ENCODE measurements at places on chromosomes 13 and 19.

DNA sequence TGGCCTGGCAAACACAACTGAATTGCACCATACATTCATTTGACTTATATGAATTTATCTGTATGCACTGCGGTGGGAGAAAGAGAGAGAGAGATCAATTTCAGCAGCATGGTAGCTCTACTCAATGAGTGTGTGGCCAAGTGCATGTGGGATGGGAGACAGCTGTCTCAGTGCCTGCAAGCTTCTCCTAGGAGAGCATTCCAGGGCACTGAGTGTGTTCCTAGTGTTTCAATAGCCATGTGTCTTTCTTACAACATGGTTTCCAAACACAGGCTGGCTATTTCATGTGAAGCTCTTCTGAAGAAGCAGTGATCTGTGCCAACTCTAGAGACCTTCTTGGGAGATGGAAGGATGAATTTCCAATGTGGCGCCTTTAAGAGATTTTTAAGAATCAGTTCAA lies 43.5 kb downstream of the NEK5 start:
- no peak for DNase-seq

- no peak for DNase-seq
Observed at GRCh38 chr19:8413629-8413995, 507 bp downstream of the MARCHF2 start.

GRCh38 chr13:37179645-37180044 lies 74.2 kb upstream of the CSNK1A1L start:
- no peak for DNase-seq

- DNase-seq, result no peak
Observed at GRCh38 chr13:113096745-113097305, 8.8 kb upstream of the F7 start.

DNA sequence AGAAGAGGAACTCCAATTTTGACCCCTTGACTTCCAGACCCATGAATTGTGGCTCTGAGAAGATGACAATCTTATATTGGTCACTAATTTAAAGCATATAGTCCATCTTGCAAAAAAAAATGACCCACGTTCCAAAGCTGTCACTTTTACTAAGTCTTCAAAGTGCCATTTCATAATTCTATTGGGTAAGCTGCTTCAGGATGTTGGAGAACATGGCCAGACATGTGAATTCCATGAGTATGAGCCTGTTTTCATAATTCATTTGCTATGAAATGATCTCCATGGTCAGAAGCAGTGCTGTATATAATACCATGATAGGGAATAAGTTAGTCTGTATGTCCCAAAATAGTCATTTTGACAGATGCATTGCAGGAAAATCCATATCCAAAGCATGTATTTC lies 1787.3 kb downstream of the SLITRK5 start:
- DNase-seq, result no peak

- DNase-seq, result no peak
Observed at GRCh38 chr19:55091955-55092354, 16.3 kb downstream of the EPS8L1 start.

All from stimulated activated CD4-positive, alpha-beta T cell treated with anti-CD3 and anti-CD28 coated beads, TNF-alpha, amount 100 ng/mL, for 48 hours (primary cell).